NCI-H1092 (cell line): ENCODE measurements at places on chromosomes 16 and 17.

GRCh38 chr17:34237458-34237857 is 17.6 kb upstream of the CCL2 start:
- no peak for DNase-seq

- peak; percentile 33 for DNase-seq
These were observed 8.0 kb downstream of the SPPL2C start for GRCh38 chr17:45852535-45853297.

DNA sequence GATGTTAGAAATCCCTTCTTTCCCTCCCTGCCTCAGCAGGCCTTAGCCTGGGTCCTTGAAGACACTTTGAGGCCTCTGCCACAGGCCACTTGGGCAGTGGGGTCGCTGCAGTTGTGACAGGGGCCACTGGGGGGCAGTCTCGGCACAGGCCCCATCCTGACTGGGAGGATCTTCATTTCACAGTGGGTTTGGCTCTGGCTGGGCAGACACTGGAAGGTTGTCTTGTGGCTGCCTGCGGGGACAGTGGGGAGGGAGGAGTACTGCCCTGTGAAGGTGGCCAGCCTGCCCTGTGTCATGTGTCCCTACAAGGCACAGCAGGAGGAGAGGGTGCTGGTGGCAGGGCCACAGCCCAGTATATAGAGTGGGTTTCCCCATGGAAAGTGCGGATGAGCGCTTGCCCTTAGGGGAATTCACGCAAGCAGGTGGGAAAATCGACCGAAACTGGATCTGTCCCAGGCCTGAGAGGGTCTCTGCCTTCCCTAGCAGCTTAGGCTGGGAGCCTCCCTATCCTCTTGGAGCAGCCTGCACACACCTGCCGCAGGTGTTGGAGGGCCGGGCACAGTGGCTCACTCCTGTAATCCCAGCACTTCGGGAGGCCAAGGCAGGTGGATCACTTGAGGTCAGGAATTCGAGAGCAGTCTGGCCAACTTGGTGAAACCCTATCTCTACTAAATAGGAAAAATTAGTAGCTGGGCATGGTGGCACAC is 28.8 kb downstream of the GINS2 start:
- DNase-seq: peak; percentile 44

- DNase-seq: peak; percentile 17
These were observed 622 bp downstream of the CUEDC1 start for GRCh38 chr17:57954397-57955182.

GRCh38 chr17:44002141-44002848 is 2.1 kb upstream of the NAGS start:
- no peak for DNase-seq

DNA sequence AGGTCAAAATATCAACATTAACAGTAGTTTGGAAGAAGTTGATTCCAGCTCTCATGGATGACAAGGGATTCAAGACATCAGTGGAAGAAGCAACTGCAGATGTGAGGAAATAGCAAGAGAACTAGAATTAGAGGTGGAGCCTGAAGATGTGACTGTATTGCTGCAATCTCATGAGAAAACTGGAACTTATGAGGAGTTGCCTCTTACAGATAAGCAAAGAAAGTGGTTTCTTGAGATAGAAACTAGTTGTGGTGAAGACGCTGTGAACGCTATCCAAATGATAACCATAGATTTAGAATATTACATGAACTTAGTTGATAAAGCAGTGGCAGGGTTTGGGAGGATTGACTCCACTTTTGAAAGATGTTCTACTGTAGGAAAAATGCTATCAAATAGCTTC is 67.8 kb downstream of the GOSR1 start:
- DNase-seq: no peak

- no peak for DNase-seq
These were observed 581.5 kb upstream of the CA10 start for GRCh38 chr17:52740006-52740405.
